CD4-positive, CD25-positive, alpha-beta regulatory T cell (primary cell): ENCODE measurements at places on chromosomes 3 and 15. TPM values are rescaled to one million over a fixed set of nuclear protein-coding genes. Genes with fewer than 3 reads are reported as not detected.

The NBEAL2 gene
- polyA plus RNA-seq, result 7.0 TPM

GRCh38 chr3:4552811-4553210 is 59.7 kb downstream of the ITPR1 start:
- DNase-seq, result no peak

DNA sequence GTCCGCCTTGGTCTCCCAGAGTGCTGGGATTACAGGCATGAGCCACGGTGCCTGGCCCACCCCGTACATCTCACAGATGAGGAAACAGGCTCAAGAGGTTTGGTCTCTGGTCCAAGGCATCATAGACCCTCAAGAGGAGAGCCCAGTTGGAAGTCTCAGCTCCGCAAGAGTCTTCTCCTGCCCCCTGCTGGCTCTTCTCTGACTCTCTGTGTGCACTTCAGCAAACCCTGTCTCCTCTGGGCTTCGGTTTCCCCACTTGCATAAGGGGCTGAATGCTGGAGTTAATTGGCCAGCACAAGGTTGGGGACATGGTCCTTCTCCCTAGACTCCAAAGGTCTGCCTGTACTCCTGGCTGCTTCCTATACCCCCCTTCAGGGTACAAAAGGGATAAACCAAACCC is 3.9 kb downstream of the MST1R start:
- DNase-seq, result no peak

The KNSTRN gene
- 3.3 TPM for polyA plus RNA-seq

The IL5RA gene
- not detected for polyA plus RNA-seq

DNA sequence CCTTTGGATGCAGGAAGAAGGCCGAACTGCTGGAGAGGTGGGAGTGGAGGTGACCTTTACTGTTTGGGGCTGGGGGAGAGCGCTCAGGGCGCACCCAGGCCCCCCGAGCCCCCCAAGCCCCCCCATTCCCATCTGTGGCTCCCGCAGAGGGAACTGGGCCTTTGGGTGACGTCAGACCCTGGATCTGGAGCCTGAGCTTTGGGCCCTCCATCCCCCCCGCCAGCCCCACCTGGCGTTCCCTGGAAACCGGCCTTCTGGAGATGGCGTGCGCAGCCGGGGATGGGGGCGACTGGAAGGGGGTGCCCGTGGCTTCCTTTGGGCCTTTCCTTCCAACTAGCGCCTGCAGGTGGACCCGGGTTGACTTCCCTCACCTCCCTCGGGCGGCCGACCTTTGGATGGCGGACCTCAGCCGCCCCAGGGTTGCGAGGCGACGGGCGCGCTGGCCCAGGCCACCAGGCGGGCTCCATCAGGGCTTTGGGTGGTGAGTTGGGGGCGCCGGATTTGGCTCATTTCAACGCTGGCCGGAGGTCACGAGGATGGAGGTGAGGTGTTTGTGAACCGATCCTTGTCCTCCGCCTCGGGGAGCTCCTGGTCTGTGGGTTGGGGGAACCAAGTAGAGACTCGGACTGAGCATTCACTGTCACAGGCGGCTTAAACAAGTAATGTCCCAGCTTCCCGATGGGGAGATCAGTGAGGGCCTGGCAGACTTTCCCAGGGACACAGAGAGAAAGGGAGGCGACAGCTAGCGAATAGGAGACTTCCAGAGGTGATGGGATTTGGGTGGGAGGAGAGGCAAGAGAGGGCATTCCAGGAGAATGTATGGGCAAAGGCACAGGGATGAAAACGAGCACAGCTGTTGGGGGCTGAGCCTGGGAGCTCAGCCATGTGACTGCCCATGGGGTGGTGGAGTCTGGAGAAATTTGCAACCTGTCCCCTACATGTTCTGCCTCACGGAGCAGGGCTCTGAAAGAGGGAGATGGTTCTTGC is 709 bp downstream of the SCAMP5 start:
- DNase-seq, result no peak

DNA sequence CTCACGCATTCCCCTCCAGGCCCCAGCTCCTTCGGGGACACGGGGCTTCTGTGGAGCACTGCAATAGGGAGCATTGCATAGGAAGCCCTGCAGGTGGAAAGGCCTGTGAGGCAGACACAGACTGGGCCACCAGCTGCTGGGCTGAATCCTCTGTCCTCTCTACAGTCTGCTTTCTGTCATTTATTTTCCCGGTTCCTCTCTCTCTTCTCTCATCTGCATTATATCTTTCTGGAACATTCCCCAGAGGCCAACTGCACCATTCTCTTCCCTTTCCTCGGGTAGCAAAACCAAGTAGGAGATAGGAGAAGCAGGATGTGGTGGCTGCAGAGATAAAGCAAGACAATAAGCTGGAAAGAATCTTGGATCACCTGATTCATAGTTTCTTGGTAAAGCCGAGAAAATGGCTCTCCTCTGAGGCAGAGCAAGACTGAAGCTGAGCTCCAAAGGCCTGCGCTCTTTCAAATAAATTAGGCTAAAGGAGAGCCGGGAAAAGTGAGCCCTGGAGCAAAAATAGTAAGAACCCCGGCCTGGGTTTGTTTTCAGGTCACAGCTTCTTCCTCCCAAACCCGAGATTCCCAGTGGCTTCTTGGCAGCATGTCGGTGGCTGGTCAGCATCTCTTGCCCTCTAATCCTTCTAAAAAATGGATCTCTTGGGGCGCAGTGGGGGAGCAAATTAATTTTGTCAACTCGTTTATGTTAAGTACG is 5.3 kb downstream of the TM4SF4 start:
- no peak for DNase-seq

DNA sequence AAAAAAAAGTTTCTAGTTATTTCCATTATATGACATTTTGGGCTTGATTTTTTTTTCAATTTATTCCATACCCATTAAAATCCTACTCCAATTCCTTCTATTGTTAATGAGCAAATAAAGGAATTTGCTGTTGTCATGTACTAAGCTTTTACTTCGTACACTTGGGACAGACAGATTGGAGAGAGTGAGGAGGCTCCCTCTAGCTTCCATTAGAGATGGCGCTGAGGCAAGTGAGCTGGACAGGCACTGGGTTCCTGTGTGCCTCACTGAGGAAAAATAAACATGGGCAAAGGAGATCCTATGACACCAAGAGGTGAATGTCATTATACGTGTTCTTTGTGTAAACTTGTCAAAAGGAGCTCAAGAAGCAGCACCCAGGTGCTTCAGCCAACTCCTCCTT is 441.1 kb upstream of the MDFIC2 start:
- no peak for DNase-seq
